ENCODE measurements at places on chromosomes 7 and 10. TPM values are rescaled to one million over a fixed set of nuclear protein-coding genes. Genes with fewer than 3 reads are reported as not detected.
A peak's percentile ranks its signal among the peaks of the same experiment; 100 is the strongest.

DNA sequence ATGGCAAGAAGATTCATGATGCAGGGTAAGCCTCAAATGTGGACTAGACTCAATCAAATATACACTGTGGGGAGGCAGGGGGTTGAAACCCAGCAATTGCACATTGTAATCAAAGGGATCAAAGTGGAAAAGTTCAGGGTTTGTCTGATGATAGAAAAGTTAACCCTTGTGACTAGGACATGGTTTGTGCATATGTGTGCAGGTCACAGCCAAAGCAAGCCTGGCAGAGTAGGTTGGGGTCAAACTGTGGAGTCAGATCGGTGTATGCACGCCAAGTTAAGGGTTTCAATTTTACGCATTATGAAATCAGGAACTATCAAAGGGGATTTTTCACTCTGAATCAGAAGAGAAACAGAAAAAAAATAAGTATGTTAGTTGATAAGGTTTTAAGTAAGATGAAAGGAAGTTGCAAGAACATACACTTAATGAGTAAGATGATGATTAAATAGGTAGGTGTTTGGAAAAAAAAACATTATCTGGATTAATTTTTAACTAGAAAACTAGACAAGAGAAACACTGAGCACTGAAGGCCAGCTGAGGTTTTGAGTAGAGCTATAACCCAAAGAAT lies 188.3 kb downstream of the DGKB start:
- no peak for DNase-seq

- DNase-seq, result no peak
Measured at GRCh38 chr7:91089382-91089963, 174.8 kb upstream of the FZD1 start.

- no peak for DNase-seq
Measured at GRCh38 chr10:129033790-129034272, 433.2 kb upstream of the MGMT start.

DNA sequence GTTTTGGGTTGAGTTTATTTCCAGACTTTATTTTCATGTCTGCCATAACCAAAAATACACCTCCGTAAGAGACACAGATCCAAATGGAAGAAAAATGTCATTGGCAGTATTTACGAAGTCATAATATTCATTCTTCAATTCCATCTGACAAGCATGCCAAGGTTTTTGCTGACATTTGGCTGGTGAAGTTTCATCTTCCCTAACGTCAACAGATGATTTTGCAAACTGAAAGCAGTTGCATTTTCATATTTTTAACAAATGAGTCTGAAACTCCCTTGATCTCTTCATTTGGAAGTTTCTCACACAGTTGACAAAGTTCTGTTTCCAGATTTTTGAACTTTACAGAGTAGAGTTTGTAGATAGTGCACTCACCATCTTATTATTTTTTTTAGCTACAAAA lies 114.5 kb downstream of the CALN1 start:
- no peak for DNase-seq

- DNase-seq, result no peak
Measured at GRCh38 chr10:96648297-96648696, 61.5 kb upstream of the TM9SF3 start.

DNA sequence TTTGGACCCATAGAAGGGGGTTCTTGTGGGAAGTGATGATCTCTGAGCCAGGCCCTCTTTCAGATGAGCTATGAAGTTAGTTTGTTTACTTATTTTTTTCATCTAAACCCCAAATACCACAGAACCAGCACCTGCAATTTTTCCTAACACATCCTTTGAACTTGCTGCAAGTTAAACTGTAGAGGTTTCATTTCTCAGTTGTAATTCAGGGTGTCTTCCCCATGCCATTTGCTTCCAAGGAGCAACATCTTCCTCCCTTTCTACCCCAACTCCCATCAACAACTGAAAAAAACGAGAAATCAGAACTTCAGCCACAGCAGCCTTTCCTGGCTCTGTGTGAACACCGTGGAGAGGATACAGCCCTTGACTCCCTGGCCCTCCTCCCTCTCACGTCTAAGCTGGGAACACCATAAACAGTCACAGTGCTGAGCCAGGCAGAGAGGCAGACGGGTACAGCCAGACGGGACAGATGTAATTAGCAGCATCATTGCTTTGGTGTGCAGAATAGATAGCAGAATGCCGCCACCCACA lies 63.6 kb downstream of the RGS10 start:
- no peak for DNase-seq

GRCh38 chr7:131581241-131582051 lies 25.0 kb upstream of the PODXL start:
- no peak for DNase-seq

DNA sequence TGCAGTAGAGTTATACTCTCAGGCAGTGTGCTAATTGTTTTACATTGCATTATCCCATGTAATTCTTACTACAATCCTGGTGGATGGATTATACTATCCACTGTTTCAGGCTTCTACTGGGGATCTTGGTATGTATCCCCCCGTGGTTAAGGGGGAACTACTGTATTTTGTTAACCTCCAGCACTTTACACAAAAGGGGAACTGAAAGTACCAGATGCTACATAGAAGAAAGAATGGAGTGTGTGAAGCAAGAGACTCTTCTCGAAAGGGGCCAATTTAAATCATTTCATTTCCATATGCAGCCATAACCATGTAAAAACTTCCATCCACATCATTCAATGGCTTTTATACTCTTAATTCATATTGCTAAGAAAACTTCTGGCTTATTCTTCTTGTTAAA lies 69.4 kb downstream of the C1GALT1 start:
- no peak for DNase-seq

- DNase-seq, result peak; percentile 18
Measured at GRCh38 chr10:63133821-63134557, 861 bp downstream of the NRBF2 start.

DNA sequence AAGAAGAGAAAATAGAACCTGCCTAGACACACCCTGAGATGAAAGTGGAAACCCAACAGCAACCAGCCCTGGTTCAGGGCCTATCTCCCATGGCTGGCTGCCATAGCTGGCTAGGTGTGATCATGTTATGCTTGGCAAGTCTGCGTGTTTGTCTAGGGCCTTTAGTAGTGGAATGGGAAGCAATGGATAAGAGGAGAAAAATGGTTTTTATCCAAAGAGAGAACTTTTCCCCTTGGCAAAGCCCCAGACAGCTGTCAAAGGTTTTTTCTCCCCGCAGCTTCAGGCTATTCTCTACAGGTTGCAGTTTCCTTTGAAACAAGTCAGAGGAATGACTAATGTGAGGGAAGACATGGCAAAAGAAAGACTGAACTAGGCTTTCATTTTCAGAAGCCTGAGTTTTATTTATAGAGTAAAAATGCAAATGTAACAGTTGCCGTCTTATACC lies 161.5 kb downstream of the SEMA3D start:
- DNase-seq, result no peak

DNA sequence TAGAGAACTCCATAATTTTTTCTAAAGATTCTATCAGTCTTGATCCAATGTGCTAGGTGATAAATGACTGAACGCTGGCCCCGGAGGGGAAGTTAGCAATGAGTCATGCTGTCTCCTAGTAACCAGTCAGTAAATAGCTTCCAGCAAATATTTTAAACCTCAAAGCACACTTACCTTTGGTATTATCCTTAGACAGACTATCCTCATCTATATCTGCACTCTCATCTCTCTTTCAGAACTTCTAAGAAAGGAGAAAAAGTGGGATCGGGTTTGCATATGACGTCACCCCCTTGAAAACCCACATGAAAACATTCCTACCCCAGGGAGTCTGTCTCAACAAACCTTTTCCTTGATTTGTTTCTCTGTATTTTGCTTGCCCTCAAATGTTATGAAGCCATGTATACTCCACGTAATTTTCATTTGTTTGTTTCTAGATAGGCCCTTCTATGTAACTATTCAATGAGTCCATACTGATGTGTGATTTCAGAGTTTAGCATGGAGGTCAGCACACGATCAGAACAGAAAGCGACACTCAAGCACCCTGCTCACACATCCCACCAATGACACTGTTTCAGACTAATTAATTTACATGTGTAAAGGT lies 174.9 kb upstream of the NRP1 start:
- DNase-seq, result peak; percentile 81

- no peak for DNase-seq
Measured at GRCh38 chr7:122166740-122167139, 22.7 kb upstream of the AASS start.

DNA sequence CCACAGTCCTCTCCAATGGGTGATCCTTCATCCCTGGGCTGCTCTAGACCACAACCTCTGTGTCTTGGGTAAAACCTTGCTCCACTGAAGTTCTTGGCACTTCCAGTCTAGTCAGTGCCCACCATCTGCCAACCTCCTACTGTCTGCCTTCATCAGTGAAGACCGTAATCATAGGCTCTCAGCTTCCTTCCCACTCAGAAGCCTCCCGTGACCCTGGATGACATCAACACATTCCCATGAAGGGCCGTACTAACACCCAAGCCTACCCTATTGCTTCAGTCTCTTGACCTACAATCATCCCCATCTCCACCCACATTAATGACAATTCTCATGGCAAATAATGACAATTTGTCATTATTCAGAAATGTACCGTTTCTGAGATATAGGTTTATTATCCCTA lies 27.6 kb upstream of the GARS1 start:
- DNase-seq, result no peak

- DNase-seq, result no peak
Measured at GRCh38 chr10:5623081-5623748, 43.2 kb downstream of the ASB13 start.

- DNase-seq, result no peak
Measured at GRCh38 chr10:19169684-19170083, 121.1 kb downstream of the MALRD1 start.

GRCh38 chr10:110279407-110279986 lies 25.2 kb downstream of the SMNDC1 start:
- peak; percentile 37 for DNase-seq

GRCh38 chr7:100720671-100721504 lies 620 bp downstream of the EPO start:
- no peak for DNase-seq

DNA sequence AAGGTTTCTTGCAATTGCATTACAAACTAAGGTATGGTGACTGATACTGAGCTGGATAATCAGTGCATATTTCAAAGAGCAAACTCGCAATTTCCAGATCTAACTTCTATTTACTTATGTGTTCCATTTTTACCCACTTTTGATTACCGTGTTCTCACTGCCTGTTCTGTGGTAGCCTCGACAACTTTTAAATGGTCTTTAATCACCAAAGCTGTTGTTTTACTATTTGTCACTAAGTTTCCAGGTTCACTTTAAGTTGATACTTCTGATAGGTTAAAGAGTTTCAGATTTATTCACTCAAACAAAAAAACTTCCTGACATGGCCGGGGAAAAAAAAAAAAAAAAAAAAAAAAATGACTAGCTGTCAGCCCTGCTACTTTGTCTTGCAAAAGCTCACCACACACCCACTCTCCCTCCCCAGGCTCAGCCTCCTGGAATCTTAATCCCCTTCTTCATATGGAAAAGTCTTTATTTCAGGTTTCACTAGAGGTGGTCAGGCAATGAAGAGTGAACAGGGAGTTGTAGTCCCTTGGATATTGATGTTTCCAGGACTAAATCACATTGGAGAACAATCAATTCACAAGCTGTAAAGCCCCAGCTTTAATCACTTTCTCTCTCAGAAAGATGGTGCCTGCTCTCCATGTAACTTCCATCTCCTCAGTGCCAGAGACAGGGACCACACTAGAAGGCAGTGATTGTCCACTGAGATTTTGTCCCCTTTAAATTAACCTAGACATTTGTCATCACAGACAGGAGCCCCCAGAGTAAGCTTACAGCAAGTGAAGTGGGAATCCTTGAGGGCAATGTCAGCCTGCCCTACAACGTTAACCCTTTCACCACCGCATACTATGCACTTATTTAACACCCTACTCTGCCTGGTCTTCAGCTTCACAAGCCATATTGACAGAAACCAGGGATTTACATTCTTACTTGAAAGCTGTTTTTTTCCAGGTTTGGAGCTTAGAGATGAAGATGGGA lies 749.1 kb upstream of the SORCS1 start:
- no peak for DNase-seq

GRCh38 chr10:133286366-133286765 lies 9.7 kb upstream of the ADAM8 start:
- DNase-seq, result no peak

- no peak for DNase-seq
Measured at GRCh38 chr7:12370249-12370648, 33.4 kb downstream of the VWDE start.

DNA sequence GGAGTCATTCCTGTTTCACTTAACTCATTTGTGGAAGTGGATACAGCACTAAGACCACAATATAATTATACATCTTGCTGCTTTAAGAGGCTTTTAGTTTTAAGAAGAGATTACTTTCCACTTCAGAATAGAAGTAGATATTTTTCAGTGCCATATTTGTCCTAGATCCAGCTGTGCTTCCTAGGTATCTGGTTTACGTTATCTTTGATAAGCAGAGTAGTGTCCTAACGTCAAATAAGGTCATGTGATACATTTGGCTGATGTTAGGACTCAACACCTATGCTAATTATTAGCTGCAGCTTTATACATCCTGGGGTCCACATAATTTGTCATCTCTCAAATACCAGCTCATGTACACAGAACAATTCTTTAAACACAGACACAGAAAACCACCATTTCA lies 196.2 kb upstream of the SMIM30 start:
- no peak for DNase-seq

Gene SAMD9
- total RNA-seq, result 29.0 TPM

Gene FAM237B
- total RNA-seq, result not detected

Gene NAT16
- not detected for total RNA-seq

Gene MGAM2
- 0.05 TPM for total RNA-seq

Gene SPRN
- 0.74 TPM for total RNA-seq

Gene CALHM2
- total RNA-seq, result 17.4 TPM
